ENCODE measurements at places on chromosomes 16 and 17. TPM values are rescaled to one million over a fixed set of nuclear protein-coding genes. Genes with fewer than 3 reads are reported as not detected.

Gene TEX14
- 0.23 TPM for total RNA-seq

Gene MYCBPAP
- total RNA-seq, result 6.9 TPM

- peak; percentile 16 for DNase-seq
Measured at GRCh38 chr17:59561042-59561441, 4.4 kb upstream of the DHX40 start.

GRCh38 chr17:45667591-45668171 is 116.4 kb upstream of the CRHR1 start:
- DNase-seq, result no peak

- peak; percentile 85 for DNase-seq
Measured at GRCh38 chr16:2663553-2664546, 18.5 kb upstream of the KCTD5 start.

DNA sequence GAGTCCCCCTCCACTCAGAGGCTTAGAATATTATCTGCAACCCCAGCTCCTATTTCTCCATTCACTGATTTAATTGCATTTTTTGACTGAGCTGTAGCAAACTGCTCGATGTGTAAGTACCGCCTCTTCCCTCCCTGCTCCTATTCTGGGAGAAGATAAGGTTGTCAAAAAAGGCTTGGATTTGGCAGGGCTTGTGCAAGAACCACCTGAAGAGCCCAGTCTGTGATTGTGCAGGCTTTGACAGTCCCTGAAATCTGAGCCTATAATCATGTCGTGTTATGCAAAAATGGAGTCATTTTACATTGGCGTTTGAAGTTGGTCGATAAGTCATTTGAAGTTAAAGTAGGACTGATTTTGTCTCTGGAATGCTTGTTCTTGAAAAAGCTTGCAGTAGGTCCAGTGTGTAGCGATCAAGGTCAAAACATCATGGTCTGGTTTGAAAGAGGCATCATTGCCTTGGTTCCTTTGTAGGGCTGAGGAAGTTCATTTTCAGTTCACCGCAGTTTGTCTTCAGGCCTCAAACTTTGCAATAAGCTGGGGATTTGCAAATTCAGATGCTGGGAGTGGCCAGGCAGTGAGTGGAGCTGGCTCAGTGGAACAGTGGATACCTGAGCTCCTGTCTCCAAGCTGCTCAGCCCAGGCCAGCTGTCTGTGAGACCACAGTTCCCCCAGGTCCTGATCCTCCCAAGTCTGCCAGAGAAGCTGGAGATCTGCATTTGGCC is 68.8 kb downstream of the KATNIP start:
- DNase-seq, result no peak
